ENCODE measurements at places on chromosomes 1 and 21. TPM values are rescaled to one million over a fixed set of nuclear protein-coding genes. Genes with fewer than 3 reads are reported as not detected.
A peak's percentile ranks its signal among the peaks of the same experiment; 100 is the strongest.

RAB7B gene
- polyA plus RNA-seq, result 12.5 TPM

GRCh38 chr1:95193591-95193990 lies 40.4 kb upstream of the RWDD3 start:
- no peak for DNase-seq

GRCh38 chr1:213939888-213940287 lies 47.9 kb upstream of the PROX1 start:
- no peak for DNase-seq

DNA sequence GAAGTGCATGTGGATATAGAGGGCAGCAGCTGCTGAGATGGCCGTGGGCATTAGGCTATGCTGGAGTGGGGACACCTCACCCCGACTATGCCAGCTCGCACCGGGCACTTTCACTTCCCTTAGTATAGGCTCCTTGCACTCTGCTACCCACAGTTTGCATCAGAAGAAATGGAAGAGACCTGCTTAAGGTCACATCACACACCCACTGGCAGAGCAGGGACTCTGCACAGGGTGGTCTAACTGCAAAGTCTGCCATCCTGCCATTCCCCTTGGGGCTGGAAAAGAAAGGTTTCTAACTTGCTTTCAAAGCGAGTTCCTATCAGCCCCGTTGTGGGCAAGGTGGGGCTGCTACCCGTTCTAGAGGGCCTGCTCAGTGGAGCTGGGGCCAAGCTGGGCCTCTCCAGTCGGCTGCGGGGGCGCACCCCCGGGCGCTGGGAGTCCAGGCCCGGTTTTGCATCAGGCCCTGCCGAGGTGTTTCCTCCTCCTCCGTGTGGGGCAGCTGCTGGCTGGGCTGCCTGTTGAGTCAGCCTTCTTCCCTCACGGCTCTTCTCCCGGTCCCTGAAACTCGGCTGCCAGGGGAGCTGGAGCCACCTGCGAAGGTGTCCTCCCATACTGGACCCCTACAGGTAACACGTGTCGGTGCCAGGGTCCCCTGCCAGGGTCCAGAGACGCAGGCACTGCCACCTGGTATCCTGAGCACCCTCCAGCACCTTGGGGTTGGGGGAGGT lies at the start of gene SYTL1:
SYTL1 (plus strand) TSS at position 498 of the 728 bp plus-strand sequence. CDS start 3,313 bp downstream, outside the sequence.
- DNase-seq, result no peak

MYOG gene
- 519 TPM for polyA plus RNA-seq

MYOM3 gene
- polyA plus RNA-seq, result 255 TPM

C1QTNF12 gene
- 4.0 TPM for polyA plus RNA-seq

- peak; percentile 88 for DNase-seq
These were observed 15.8 kb upstream of the TAS1R2 start for GRCh38 chr1:18875107-18875795.

GRCh38 chr1:78472851-78473496 lies 17.8 kb upstream of the PTGFR start:
- no peak for DNase-seq

OR10J1 gene
- polyA plus RNA-seq, result 0.04 TPM

VN1R5 gene
- polyA plus RNA-seq, result not detected

GRCh38 chr1:166876540-166876838 lies 425 bp upstream of the TADA1 start:
- no peak for DNase-seq

CAPN8 gene
- polyA plus RNA-seq, result 0.35 TPM

CYP4A22 gene
- polyA plus RNA-seq, result not detected

KRTAP13-4 gene
- not detected for polyA plus RNA-seq

DNA sequence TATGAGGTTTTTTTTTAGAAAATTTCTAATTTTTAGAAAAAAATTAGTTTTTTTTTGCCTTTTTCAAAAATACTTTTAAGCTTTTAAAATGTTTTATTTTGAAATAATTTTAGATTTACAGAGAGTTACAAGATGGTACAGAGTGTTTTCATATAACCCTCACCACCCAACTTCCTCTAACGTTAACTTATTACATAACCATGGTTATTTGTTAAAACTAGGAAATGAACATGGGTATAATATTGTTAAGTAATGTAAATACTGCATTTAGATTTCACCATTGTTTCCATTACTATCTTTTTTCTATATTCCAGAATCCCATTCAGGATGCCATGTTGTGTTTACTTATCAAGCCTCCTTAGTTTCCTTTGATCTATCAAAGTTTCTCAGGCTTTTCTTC lies 45.2 kb upstream of the ST6GALNAC3 start:
- DNase-seq, result no peak

DNA sequence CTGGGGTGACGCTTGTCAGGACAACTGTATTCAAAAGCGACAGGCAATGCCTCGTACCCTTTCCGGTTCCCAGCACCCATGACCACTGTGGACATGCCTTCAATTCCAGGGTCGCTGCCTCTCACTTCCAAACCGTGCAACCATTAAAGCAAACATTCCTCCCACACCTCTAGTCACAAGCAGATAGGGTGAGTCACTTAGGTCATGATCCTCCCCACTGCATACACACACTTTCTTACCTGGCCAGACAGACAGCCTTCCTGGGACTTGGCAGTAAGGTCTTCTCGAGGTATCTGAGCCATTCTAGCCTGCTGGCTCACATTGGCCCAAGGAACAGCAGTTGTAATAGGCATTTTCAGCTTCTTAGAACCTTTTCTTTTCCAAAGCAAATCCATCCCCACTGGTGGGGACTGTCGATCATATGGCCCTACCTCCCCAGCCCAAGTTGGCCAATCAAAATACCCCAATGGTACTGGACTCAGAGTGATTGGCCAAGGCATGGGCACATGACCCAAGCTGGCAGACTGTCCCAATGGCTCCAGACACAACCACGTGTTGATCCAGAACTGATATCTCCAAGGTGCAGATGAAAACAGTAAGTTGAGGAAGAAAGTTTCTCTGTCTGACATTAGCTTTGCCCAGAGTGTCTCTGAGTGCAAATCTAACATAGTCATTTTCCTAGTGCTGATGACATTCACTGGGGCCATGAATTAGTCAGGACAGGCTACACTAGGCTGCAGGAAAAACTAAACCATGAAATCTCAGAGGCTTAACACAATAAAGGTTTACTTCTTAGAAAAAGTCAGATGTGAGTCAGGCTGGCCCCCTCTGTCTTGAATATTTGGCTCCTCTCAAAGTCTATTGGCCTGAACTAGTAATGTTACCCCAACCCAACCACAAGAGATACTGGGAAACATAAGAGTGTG lies 113.8 kb downstream of the RRAGC start:
- no peak for DNase-seq

- DNase-seq, result no peak
These were observed 40.6 kb downstream of the CHRM3 start for GRCh38 chr1:239426821-239427475.

DNA sequence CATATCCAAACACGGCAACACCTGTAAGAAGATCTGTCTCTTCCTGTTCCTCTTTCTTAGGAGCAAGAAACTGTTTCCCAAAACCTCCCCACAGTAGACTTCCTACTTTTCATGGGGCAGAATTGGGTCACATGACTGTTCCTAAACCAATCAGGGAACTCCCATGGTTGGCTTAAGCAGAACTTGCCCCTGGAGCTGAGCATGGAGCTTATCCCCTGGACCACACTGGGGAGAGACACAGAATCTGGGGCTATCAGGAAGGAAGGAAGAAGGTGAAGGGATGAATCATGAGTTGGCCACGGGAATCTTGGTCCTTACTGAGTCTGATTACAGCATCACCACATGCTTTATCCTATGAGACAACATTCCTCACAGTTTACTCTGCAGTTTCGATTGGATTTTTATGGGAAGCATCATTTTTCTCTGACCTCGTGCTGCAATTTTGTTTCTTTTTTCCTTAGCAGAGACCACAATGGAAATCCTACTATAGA lies 81.8 kb downstream of the CDC7 start:
- DNase-seq, result peak; percentile 85

- DNase-seq, result peak; percentile 15
These were observed 40.3 kb downstream of the MAP10 start for GRCh38 chr1:232845406-232845955.

DNA sequence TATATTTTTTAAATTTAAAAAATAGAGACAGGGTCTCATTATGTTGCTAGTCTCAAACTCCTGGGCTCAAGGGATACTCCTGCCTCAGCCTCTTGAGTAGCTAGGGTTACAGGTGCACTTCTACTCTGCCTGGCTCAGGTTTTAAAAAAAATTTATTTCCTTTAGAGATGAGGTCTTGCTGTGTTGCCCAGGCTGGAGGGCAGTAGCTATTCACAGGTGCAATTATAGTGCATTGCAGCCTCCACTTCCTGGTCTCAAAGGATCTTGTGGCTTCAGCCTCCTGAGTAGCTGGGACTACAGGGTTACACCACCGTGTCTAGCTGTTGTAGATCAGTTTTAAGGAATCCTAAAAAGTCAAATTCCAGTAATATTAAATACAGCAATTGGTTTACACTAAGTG lies 5.0 kb downstream of the RNF11 start:
- no peak for DNase-seq

DNA sequence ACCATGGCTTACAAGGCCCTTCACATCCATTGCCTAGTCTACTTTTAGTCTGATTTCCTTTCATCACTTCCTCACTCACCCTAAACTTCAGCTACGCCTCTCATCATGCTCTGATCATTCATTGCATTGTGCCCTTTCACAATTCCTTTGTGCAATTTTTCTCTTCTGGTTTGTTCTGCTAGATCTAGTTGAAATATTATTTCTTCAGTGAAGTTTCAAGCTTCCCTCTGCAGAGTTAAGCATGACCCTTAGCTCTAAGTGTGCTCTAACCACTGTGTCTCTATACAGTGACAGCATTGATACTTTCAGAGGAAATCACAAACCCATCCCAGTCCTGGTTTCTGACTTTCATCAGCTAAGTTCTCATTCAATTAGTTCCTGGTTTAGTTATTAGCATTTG lies 166.1 kb downstream of the PLA2G4A start:
- DNase-seq, result no peak

DNA sequence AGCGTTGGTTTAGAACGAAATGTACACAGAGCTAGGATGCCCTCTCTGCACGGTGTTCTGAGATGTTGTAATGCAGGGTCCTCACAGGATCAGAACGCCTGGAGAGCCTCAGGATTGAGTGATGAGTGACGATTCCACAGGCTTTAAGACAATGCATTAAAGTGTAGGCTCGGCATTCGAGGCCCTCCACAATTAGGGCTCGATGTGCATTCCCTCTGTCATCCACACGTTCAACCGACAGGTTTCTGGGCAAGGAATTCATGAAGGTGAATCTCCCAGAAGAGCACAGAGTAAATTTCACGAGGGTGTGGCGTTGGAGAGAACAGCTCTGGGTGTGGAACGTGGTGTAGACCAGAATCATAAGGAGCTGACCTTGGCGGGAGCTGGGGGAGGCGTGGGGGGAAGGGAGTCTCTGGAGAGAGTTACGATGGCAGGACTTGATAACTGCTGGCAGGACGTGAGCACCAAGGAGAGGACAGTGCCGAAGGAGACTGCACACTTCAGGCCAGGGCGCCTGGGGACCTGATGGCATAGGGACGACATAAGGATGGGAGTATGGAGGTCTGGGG lies 51.0 kb upstream of the EFHD2 start:
- DNase-seq, result no peak

GRCh38 chr21:26850116-26850643 lies 5.0 kb upstream of the ADAMTS1 start:
- DNase-seq, result peak; percentile 74

DNA sequence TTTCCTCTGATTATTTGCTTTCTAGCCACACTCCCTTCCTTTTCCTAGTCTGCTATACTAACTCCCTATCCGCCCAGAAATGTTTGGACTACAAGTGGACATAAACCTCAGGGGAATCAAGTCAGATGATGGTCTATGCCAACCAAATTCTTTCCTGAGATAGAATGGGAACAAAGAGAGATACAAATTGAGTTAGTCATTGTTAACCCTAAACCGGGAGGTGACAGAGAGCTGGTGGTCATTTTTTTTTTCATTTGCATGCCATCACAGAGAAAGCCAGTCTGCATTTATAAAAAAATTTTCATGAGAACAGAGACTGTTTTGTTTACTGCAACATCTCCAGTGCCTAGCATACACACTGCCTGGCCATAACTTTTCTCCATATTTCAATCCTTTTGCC lies 35.0 kb downstream of the MYSM1 start:
- DNase-seq, result no peak

Measured in muscle of leg (tissue), 16 donors.